Anterior cingulate cortex (tissue), 58 donors: ENCODE measurements at places on chromosomes 3 and 15.
A peak's percentile ranks its signal among the peaks of the same experiment; 100 is the strongest.

DNA sequence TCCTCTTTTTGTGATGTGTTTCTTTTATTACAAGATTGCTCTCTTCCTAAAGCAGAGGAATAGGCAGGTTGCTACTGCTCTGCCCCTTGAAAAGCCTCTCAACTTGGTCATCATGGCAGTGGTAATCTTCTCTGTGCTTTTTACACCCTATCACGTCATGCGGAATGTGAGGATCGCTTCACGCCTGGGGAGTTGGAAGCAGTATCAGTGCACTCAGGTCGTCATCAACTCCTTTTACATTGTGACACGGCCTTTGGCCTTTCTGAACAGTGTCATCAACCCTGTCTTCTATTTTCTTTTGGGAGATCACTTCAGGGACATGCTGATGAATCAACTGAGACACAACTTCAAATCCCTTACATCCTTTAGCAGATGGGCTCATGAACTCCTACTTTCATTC is 7.7 kb downstream of the SUCNR1 start:
- DNase-seq, result no peak

GRCh38 chr3:171284308-171285075 is 175.7 kb downstream of the TNIK start:
- no peak for DNase-seq

DNA sequence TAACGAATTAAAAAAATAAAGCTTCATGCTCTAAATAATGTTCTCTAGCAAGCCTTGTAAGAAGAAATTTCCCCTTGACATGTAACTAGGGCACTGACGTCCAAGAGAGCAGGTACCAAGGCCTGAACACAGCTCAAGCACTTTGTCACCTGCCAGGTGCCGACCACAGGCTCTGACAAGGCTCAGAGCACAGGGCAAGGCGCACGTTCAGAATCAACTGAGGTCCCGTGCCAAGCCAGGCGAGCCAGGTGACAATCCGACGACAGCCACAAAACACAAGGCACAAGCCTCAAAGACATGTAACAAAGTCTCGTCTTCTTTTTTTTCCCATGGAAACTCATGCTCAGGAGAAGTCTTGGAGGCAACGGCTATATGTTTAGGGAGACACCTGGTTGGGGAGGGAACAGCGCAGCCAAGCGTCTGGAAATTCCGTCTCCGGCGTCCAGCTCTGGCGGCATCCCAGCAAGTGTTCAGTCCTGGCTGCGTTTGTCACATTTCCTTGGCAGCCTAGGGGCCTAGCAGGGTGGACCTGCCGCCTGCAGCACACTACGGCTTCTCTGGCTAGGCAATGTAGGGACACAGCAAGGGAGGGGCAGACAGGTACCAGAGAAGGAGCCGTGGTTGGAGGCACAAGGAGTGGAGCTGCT is 76.7 kb downstream of the ADAMTS17 start:
- no peak for DNase-seq

- DNase-seq, result no peak
Measured at GRCh38 chr3:119084371-119085069, 49.9 kb upstream of the IGSF11 start.

- no peak for DNase-seq
Measured at GRCh38 chr15:57092252-57092651, 173.8 kb downstream of the TCF12 start.

- no peak for DNase-seq
Measured at GRCh38 chr15:89628806-89629715, 26.2 kb downstream of the KIF7 start.

GRCh38 chr3:169939751-169940150 is 26.9 kb upstream of the SEC62 start:
- DNase-seq, result no peak

DNA sequence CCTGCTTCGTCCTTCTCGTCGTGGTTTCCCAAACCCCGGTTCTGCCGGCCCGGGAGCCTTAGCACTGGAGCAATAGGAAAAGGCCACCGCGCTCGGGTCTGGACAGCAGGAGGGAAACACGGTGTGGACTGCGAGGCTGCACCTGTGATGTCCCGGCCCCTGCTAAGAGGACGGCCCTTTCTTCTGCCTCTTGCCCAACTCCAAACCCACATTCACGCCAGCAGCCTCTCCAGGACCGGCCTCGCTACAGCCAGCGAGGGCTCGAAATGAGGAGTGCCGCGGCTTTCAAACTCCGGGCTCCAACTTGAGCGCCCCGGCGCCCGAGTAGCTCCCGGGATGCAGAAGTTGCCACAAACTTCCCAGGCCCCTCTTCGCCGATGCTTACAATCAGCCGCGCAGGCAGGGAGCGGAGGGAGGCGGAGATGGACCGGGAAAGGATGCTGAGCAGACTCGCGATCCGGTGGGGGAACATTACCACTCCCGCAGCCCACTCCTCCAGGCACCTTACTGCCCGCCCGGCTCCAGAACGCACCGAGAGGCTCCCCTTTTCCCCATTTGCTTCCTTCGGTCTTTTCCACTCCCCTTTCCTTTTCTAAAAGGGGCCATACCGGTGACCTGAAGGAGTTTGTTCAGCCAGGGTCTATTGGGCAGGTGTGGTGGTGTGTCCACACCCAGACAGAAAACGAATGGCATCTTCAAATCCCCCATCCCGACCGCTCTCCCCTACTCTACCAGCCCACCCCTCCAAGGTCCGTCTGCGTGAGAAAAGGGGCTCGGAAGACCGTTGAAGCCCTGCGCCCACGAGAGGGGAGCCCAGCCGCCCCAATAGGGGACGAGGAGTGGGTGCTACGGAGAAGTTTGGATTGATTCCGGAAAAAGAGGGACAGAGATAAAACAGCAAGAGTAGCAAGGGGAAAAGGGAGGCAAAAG is 18.8 kb upstream of the SATB1 start:
- DNase-seq, result peak; percentile 7

GRCh38 chr15:100152463-100152862 is 189.3 kb downstream of the ADAMTS17 start:
- peak; percentile 21 for DNase-seq

DNA sequence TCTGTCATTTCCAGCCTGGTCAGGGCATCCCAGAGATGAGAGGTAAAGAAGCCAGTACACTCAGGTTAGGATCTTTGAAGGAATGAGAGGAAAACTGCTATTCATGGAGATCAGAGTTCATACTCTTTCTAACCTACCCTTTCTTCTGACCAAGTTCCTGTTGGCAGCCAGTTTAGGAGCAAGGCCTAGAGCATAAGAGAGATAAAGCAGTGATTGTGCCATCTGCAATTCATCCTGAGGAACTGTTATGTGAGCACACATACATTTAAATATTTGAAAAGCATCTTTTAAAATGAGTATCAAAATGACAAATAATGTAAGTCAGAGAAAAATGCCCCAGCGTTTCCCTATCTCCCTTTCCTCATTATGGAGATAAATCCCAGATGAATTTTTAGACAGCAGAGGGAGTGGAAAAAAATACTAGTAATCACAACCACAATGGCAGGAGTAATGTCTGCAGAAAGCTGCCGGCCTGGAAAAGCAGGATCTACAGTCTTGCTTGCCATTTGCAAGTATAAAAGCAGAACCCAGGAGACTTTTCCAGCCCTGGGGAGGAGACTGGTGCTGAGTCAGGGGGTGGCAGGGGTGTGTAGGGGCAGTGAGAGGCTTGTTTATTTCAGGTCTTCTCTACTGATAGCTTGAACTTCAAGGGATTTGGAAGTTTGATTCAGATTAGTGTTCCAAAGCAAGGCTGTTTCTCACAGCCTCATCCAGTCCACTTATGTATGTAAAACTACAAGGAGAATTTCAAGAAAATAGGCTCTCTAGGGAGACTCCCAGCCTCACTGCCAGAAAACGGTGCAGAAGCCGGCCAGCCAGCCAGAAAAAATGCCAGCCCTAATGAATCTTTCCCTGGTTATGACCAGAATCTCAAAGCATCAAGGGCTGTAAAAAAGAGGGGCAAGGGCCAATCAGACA is 1052.4 kb downstream of the TUSC7 start:
- DNase-seq, result peak; percentile 45

GRCh38 chr3:49351521-49352011 is 6.6 kb downstream of the GPX1 start:
- DNase-seq, result no peak

DNA sequence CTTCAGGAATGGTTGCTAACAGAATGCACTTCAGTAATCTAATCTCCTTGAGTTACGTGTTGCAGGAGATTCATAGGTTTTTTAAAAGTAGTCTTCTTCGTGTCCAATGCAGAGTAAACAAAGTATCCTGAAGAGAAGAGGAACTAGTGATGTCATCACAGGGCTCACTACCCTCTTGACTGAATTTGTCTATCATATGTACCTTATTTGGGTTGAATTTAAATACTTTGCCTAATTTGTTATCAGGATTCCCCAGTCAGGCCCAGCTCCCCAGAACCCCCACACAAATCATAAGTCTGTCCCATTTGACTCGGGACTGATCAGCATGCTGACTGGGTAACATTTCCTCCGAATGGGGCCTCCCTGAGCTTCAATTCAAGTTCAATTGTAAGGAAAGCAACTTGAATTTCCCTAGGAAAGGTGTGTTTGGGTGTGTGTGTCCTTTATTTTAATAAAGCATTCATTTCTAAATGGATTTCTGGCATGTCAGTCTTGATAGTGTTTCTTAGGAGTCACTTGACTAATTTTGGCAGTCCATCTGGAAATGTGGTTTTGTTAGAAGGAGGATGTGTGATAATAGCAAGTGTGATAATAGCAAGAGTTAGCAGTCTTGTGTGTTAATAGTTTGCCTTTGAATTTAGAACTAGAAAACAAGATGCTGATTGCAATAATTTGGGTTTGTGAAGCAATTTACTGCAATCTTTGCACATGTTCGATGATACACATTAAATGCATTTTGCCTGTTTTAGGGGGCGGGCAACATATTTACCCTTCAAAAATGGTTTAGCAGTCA is 21.9 kb downstream of the OXNAD1 start:
- DNase-seq, result no peak

- no peak for DNase-seq
Measured at GRCh38 chr3:140472306-140473020, 205.4 kb upstream of the TRIM42 start.

DNA sequence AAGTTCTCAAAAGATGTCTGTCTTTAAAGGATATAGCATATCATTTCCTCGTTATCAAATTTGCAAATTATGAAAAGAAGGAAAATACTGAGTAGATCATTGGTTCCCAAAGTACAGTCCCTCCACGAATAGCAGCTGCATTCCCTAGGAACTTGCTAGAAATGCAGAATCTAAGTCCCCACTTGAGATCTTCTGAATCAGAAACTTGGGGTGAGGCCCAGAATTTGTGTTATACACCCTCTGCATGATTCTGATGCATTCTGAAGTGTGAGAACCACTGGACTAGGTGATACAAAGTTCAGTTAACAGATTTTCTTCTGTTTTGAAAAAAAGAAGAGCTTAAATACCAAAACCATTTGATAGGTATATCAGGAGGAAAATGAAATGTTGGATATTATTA is 77.1 kb downstream of the SLC25A26 start:
- DNase-seq, result no peak

DNA sequence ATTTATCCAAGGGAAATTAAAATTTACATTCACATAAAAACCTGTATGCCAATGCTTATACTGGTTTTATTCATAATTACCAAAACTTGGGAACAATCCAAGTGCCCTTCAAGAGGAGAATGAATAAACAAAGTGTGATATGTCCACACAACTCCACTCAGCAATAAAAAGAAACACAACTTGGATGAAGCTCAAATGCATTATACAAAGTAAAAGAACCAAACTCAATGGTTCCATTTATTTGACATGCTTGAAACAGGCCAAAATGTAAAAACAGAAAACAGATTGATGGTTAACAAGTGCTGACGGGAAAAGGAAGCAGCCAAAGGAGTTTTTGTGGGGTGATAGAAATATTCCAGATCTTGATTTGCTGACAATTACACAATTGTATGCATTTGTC is 23.5 kb downstream of the OCA2 start:
- no peak for DNase-seq

DNA sequence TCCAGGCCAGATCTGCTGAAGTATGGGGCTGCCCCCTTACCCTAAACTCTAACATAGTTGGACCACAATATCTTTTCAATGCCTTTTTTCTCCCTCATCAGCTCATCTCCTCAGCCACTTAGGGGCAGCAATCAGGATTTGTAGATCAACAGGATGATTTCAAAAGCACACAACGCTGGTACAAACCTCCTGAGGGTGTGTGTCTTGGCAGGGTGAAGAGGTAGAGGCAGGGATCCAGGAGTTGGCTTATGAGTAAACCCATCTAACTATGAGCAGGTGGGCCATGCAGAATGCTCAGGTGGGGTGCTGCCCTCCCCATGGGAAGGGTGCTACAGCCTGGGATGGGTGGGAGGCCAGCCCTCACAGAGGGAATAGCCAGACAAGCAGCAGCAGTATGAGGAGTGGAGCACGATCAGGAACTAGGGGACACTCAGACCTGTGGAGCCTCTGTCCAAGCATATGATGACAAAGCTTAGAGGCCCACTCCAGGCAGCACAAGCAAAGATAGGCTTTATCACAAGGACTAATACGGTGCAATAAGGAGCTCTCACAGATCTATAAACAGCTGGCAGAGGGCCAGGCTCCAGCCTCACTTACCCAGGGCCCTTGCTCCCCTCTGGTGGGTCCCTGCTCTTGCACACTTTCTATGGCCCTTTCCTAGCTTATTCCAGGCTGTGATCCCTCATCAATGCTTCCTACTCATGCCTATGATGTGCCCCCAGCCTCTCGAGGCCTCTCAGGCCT is 32.2 kb downstream of the IL20RB start:
- DNase-seq, result no peak

DNA sequence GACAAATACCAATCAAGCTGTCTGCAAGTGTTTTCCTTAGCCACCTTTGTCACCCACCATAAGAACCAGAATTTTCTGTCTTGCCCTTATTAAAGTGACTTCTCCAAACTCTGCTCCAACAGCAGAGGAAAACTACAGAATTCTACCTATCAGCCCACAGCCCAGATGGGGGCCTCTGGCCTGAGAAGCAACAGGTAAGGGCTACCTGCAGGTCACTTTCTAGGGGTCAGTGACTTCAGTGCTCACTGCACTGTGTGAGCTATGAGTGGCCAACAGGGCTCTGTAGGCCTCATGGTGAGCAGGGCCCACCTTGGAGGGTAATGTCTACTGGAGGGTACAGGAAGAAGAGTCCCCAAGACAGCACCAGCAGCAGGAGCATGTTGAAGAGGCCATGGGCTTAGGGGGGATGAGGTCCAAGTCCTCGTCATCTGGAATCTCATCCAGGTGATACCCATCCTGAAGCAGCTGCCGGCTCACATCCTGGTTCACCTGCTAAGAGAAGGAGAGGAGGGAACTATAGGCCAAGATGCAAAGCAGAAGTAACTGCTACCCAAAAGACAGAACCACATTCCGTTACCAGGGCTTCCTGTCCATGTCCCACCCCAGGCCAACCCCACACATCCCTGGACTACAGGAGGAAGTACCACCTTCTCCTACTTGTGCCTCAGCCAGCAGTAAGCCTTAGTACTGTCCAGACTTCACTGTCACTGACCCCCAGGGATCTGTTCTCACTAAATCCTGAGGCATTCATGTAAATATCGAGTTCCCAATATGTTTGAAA is 4.2 kb downstream of the FAM219B start:
- DNase-seq, result no peak

- no peak for DNase-seq
Measured at GRCh38 chr3:11307830-11308432, 35.7 kb downstream of the ATG7 start.

GRCh38 chr15:86399041-86399954 is 319.6 kb downstream of the AGBL1 start:
- DNase-seq, result no peak
